ENCODE measurements at places on chromosomes 6 and 20. TPM values are rescaled to one million over a fixed set of nuclear protein-coding genes. Genes with fewer than 3 reads are reported as not detected.

The NRSN1 gene
- not detected for total RNA-seq

The DUSP15 gene
- total RNA-seq, result 5.6 TPM

The TRAPPC3L gene
- not detected for total RNA-seq

The SOX18 gene
- total RNA-seq, result 15.3 TPM

The C4B gene
- total RNA-seq, result 44.3 TPM

The RBBP9 gene
- total RNA-seq, result 18.3 TPM

The SAMD10 gene
- total RNA-seq, result 0.78 TPM

The SLC22A16 gene
- total RNA-seq, result 3.8 TPM

The BICRAL gene
- total RNA-seq, result 16.5 TPM

The KIAA1755 gene
- total RNA-seq, result 45.4 TPM

The FUT9 gene
- not detected for total RNA-seq

The XKR7 gene
- total RNA-seq, result not detected

The TFAP2D gene
- total RNA-seq, result not detected

The C20orf141 gene
- total RNA-seq, result not detected

DNA sequence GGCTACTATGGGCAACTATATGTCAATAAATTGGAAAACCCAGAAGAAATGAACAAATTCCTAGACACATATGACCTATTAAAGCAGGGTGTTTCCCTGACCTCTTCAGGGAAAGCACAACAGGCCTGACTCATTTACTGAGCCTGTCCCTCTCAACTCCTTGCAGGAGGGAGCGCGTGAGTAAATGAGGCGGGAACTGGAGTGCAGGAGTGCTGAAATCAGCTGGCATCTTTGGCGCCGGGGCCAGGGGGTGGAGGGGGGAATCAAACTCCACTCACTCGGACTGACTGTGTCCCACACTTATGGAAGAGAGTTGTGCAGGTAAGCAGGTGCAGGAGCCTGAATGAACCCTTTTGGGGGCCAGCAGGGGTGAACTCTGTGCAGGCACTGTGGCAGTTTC, 671.2 kb upstream of the PTCHD4 start:
- no peak for DNase-seq

- DNase-seq, result no peak
These were observed 60.3 kb downstream of the KCNB1 start for GRCh38 chr20:49422161-49422560.

DNA sequence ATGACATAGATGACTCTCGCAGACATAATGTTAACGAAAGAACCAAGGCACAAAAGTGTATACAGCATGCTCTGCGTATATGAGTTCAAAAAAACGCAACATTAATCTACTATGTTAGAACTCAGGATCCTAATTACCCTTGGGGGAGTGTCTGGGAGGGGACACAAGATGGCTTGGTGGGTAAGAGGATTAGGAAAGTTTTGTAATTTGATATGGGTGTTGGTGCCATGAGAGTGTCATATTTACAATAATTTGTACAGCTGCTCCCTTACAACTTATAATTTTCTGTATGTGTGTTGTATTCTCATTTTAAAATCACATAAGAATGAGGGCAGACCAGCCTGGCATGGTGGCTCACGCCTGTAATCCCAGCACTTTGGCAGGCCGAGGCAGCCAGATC, 38.6 kb downstream of the TFEB start:
- no peak for DNase-seq

- DNase-seq, result no peak
These were observed 268.8 kb upstream of the SULF2 start for GRCh38 chr20:48054051-48054450.

DNA sequence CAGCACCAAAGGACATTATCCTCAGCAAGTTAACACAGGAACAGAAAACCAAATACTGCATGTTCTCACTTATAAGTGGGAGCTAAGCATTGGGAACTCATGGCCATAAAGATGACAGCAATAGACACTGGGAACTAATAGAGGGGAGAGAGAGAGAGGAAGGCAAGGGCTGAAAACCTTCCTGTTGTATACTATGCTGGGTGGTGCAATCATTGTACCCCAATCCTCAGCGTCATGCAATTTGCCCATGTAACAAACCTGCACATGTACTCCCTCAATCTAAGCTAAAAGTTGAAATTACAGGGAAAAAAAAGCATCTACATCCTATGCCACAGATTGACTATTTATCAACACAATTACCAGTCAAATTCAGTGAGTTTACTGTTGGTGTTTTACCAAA, 20.0 kb upstream of the VNN1 start:
- DNase-seq, result no peak

DNA sequence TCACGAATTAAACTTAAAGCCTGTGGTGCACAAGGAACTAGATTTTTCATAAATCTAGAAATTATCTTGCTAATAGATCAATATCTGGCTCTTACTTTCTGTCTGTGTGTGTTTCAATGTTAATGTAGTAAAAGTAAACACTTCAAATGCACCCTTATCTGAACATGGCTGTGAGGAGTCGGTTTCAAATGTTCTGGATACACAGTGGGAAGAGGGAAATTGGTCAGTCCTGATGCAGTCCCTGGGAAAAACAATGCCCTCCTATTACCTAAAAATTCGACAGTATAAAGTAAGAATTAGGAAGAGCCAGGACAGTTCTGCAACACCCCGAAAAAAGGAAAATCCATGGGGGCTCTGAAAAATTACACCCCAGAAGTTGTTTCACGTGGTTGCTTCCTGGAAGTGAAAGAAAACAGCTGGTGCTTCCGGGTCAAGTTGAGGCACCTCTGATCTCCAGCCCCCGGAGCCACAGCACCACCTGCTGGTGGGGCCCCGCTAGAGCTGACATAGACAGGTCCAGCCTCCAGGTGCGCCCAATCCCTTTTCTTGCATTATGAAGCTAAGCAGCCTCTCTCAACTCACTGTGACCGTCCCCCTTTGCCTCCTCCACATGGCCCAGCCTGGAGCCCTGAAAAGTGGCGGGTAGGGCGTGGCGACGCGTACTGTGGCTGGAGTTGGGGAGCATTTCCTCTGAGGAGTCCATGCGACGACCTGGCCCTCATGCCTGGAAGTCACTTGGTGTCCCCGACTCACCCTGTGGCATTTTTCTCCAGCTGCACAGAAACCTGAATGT, 8.3 kb downstream of the SEMG2 start:
- DNase-seq, result no peak

DNA sequence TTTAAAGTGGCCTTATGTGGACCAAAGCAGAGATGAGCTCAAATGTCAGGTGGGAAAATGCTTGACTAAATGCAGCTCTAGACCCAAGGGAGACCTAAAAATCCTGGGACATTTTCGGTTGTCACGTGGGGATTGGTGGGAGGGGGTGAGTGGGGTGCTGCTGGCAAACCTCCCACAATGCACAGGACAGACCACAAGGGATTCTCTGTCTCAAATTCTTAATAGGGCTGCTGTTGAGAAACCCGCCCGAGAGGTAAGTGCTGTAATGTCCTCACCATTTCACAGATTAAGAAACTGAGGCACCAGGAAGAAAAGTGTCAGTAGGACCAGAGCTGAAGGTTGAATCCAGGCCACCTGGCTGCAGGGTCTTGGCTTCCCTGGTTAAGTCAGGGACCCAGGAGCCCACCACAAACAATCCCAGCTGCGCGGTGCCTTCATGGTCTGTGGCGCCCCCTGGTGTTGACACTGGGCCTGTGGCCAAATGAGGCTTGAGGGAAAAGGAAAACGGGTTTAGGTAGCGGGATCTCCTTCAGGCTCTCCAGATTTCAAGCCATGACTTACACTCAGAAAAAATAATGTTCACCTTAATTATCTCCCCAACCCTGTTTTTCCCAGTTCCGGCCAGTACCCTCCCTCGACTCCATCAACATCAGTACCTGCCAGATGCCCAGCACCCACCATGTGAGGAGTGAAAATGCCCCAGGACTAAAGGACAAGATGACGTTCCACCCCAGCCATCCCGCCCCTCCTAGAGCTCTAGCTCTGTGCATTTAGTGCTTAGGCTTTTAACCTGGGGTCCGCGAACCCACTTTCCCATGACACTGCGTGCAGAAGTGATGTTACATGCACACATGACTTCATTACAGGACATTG, 7.2 kb downstream of the HLA-G start:
- DNase-seq, result no peak

- DNase-seq, result no peak
These were observed 124.6 kb upstream of the SLC22A23 start for GRCh38 chr6:3581469-3581868.

DNA sequence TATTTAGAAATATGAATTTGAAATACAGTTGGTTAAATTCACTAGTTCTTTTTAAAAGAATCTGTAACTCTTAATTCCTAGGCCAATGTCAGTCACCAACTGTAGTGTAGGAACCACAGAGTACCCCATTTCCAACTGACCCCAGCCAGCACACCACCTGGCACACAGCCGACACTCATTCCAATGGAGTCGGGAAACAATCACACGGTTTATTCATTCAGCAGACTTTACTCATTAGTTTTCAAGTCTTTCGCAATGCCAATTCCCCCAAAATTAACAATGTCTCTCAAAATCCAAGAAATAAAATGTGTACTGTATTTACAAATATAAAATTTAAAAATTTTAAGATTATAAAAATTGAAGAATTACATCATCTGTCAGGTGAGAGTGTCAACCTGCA, 13.5 kb downstream of the ARG1 start:
- DNase-seq, result no peak

DNA sequence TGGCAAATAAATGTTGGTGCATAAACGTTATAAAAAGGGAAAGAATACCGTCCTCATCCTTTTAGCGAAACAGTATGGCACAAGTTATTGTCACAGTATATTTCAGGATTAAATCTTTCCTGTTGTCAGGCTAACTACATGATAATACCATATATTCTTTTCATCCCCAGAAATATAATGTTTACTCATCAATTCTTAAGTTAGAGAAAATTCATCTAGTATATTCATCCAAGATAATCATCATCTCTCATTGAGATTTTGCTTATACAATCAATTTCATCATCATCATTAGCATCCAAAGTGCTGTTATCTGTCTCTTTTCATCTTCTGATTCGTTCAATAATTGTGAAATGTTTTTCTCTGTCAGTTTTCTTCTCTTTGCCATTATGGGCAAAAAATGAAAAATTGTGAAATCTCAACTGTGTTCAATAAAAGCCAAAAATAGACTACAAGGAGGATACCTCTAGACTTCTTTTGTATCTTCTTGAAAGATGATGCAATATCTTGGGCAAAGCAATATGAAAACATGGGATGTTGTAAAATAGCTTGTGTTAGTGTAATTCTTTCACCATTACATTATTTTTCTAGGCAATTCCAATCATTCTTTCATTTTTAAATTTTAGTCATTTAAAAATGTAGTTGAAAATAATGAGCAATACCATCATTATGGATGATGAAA, 2.6 kb downstream of the SPACA1 start:
- DNase-seq, result no peak

DNA sequence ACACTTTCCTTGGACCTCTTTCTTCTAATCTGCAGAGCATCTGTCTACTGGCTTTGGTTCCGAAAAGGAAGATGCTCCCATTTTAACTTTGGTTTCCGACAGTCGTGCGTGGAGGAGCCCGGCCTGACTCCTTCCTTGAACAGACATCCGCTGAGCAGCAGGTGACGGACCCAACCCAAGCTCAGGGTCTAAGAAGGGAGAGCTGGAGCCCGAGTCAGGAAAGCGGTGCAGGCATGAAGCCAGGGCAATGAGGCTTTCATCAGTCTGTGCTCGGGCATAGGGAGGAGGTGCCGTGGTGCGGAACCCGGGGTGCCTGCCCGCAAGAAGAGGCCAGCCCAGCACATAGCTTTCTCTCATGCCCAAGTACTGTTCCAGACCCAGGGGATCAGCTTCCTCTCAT, 109.4 kb downstream of the CDH4 start:
- DNase-seq, result no peak

- DNase-seq, result no peak
These were observed 60.2 kb downstream of the LRRC1 start for GRCh38 chr6:53854843-53855567.

GRCh38 chr20:1121429-1121828, 3.0 kb downstream of the PSMF1 start:
- DNase-seq, result no peak

DNA sequence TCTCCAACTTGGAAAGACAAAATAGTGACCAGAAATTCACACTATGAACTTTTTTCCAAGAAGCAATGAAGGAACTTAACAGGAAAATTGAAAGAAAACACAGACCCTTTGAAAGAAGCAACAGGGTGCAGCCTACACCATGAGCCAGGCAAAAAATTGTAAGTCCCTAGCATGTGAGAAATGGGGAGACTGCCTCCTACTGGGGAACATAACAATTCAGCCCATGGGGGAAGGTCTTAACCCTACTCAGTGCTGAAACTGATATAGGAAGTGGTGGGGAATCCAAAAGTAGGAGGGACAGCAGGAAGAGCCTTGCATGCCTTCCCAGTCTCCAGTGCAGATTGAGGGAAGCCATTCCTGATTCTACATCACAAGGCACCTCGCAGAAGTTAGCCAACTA, 235.1 kb upstream of the UFL1 start:
- no peak for DNase-seq

DNA sequence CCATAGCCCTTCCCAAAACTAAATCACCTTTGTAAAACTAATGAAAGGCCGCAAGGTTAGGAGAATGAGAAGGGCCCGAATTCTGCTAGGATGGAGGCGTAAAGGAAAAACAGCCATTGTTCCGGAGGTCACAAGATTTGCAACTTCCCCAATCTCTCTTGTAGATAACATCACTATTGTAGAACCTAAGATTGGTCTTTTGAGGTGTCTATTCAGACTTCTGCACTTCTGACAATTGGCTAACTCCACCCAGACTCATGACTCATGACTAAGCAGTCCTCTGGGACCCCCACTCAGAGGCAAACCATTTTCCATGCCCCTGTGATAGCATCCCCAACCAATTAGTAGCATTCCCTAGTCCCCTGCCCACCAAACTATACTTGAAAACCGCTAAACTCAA, 210.5 kb upstream of the SHLD1 start:
- DNase-seq, result no peak

GRCh38 chr6:144744720-144745119, 459.6 kb downstream of the UTRN start:
- no peak for DNase-seq
